ENCODE measurements at places on chromosomes 16 and 17. TPM values are rescaled to one million over a fixed set of nuclear protein-coding genes. Genes with fewer than 3 reads are reported as not detected.

DNA sequence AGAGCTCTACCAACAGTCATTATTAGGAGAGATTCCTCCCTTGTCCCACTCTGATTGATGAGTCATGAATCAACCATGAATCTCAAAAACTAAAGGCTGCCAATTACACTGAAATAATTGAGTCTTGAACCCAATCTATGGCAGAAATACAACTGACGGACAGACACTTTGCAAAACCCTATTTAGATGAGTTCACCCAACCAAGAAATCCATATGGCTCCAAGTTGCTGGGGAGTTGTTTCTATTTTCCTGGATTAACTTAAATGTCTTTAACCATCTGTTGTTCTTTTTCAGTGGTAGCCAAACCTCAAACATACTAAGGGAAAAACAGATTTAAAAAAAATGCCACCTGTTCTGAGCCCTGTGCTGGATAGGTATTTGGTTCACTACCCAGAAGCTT is 151.0 kb downstream of the SHISA9 start:
- no peak for DNase-seq

Gene TMEM256
- polyA plus RNA-seq: 68.1 TPM

- DNase-seq: no peak
Measured at GRCh38 chr16:20611350-20611902, 35.3 kb upstream of the ACSM2B start.

GRCh38 chr16:23902034-23902747 is 66.4 kb downstream of the PRKCB start:
- no peak for DNase-seq

Gene MEIOB
- polyA plus RNA-seq: not detected
